Peyer's patch (tissue), 4 donors: ENCODE measurements at places on chromosomes 16 and 17.

GRCh38 chr16:83928341-83929055, 24.5 kb upstream of the OSGIN1 start:
- no peak for DNase-seq

DNA sequence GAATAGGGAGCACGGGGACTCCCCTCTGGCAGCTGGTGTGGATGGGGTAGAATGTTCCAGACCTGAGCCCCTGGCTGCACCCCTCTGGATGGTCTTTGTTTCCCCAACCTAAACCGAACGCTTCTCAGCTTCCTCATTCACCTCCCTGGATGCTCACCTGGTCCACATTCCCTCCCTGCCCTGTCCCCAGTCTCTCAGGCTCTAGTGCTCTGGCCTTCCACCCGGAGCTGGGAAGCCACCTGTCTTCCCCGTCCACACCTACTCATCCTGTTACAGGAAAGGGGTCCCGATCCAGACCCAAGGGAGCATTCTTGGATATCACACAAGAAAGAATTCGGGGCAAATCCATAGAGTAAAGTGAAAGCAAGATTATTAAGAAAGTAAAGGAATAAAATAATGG, 73.5 kb downstream of the CYLD start:
- no peak for DNase-seq

DNA sequence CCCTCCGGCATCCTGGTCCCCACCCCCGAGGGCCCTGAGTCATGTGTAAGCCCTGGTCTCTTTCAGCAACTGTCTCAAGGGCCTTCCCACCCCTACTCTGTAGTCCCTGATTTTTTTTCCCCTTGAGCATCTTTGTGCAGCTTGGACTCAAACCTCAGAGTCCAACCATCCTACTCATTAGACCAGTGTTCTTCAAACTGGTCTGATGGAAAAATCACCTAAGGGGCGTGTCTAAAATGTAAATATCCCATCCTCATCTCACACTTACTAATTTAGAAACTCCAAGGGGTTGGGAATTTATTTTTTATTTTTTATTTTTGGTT, 624 bp downstream of the G6PC3 start:
- DNase-seq = peak; percentile 51

DNA sequence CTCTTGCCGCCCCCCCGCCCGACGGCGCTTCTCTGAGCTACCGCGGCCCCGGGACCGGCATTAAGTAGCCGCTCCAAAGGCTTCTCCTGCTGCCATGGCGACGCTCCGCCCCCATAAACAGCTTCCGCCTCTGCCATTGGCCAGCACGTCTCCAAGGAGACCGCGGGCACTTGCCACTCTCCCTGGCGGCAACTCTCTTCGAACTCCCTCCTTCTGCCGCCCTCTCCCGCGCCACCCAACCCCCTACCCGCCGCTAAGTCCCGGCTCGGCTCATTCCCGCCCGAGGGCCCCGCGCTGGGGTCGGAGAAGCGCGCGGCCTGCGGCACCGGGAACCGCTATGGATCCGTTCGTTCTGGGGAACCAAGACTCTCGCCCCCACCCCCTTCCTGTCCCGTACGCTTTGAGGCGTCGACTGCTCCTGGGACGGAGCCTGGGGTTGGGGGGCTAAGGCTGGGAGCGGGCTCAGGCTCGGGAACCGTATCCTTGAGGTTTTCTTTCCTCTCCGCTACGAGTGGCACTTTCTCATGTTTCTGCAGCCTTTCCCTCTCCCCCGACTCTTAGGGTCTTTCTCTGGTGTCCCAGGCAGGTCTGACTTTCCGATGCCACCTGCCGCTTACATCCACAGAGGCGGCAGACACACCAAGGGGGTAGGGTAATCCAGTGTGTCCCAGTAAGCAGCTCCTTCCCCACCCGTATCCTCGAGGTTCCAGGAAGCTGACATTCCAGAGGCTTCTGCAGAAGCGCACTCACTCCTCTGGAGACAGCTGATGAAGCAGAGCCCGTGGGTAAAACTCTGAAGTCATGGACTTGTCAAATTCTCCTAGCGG, at the start of gene FOXJ1:
TSS of gene FOXJ1 (minus strand) at position 34 of the 827 bp plus-strand sequence. CDS start 850 bp downstream, outside the sequence.
- peak; percentile 96 for DNase-seq

GRCh38 chr16:57123216-57123973, 31.0 kb downstream of the CPNE2 start:
- DNase-seq = no peak

DNA sequence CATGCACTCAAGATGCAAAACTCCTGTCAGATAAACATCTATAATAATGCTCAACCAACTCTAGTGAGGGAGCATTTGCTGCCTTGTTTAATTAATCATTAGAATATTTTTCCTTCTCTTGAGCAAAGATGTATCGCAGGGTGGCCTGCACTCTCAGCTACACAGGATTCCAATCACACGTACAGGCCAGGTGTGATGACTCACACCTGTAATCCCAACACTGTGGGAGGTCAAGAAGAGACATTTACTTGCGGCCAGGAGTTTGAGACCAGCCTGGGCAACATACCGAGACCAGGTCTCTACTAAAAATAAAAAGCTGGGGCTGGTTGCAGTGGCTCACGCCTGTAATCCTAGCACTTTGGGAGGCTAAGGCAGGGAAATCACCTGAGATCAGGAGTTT, 49.1 kb downstream of the ARHGAP17 start:
- DNase-seq = no peak

- DNase-seq = no peak
Observed at GRCh38 chr16:19926449-19927390, 42.1 kb upstream of the GPRC5B start.

- no peak for DNase-seq
Observed at GRCh38 chr16:49269201-49269600, 12.4 kb downstream of the CBLN1 start.

- no peak for DNase-seq
Observed at GRCh38 chr17:45823598-45823997, 21.1 kb upstream of the SPPL2C start.

- DNase-seq = no peak
Observed at GRCh38 chr16:23334457-23334853, 32.4 kb downstream of the SCNN1B start.

DNA sequence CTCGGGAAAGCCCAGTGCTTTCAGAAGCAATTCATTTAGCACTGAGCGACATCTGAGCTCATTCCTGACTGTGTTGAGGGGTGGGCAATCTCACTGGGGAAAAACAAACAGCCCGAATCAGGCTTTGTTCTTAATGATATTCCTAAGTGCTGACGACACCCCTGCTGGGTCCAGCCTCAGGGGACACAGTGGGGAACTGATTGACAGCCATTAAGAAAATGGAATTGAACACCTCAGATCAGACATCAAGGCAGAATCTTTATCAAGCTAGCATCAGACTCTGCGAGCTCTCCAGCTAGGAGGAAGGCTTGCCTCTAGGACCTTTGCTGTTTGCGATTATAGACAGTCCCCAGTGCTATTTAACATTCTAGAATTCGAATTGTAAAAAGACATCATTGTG, 22.5 kb upstream of the LYRM9 start:
- DNase-seq = no peak

GRCh38 chr16:1592446-1592845, 19.4 kb downstream of the IFT140 start:
- no peak for DNase-seq

GRCh38 chr17:9414471-9414870, 161.1 kb downstream of the STX8 start:
- DNase-seq = peak; percentile 52

GRCh38 chr16:23185656-23186055, 3.1 kb downstream of the SCNN1G start:
- no peak for DNase-seq

- peak; percentile 86 for DNase-seq
Observed at GRCh38 chr16:46929378-46930332, 43.8 kb downstream of the DNAJA2 start.

GRCh38 chr17:81911277-81911961, at the start of gene PCYT2:
Gene PCYT2 (minus strand): TSS chr17:81911399. CDS start chr17:81911355, 44 bp downstream.
- peak; percentile 97 for DNase-seq

GRCh38 chr16:72482695-72483094, 310.7 kb upstream of the PMFBP1 start:
- DNase-seq = no peak

DNA sequence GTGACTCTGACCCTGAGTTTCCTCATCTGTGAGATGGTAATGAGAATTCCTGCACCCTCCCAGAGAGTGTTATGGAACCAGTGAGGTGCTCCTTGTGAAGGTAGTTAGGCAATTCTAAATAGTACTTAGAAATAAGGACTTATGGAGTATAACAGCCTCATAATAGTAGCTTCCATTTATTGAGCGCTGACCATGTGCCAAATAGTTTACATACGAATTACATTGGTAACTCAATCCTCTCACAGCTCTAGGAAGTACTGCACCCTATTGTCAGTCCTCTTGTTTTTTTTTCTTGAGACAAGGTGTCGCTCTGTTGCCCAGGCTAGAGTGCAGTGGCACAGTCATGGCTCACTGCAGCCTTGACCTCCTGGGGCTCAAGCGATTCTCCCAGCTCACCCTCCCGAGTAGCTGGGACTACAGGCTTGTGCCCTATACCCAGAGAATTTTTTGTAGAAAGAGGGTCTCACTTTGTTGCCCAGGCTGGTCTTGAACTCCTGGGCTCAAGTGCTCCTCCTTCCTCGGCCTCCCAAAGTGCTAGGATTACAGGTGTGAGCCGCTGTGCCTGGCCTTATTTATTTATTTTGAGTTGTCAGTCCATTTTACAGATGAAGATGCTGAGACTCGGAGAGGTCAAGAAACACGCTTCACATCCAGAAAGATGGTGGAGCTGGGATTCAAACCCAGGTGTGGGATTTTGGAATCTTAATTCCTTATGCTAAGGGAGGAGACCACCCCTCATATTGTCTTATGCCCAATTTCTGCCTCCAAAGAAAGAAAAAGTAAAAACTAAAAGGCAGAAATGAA, 2.9 kb downstream of the TNS4 start:
- DNase-seq = no peak

GRCh38 chr16:23975293-23975692, 139.5 kb downstream of the PRKCB start:
- DNase-seq = no peak

DNA sequence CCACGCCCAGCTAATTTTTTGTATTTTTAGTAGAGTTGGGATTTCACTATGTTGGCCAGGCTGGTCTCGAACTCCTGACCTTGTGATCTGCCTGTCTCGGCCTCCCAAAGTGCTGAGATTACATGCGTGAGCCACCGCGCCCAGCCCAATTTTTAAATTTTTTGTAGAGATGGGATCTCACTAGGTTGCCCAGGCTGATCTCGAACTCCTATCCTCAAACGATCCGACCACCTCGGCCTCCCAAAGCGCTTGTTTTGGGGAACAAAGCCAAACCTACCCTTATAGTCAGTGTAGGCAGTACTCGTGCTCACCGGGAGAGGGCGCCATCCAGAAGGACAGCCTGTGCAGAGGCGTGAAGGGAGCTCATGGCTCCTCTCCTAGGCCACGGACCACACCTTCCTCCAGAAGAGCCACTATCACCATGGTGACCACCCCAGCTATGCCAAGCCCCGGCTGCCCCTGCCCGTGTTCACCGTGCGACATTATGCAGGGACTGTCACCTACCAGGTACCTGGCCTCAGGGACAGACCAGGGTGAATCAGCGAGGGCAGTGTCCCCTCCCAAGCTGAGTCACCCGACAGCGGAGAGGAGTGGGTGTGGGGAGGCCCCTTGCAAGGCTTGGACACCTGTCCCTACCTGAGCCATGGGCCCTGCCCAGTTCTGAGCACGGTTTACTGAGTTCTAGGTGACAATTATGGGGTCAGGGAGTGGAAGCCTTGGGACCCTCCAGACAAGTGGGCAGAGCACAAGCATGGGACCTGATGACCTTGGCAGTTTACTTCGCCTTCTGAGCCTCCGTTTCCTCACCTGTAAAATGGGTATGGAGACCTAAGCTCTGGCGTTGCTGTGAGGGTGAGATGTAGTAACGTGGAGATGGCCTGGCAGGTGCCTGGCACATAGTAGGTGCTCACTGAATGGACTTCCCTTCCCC, 13.7 kb downstream of the MYO15B start:
- peak; percentile 89 for DNase-seq

DNA sequence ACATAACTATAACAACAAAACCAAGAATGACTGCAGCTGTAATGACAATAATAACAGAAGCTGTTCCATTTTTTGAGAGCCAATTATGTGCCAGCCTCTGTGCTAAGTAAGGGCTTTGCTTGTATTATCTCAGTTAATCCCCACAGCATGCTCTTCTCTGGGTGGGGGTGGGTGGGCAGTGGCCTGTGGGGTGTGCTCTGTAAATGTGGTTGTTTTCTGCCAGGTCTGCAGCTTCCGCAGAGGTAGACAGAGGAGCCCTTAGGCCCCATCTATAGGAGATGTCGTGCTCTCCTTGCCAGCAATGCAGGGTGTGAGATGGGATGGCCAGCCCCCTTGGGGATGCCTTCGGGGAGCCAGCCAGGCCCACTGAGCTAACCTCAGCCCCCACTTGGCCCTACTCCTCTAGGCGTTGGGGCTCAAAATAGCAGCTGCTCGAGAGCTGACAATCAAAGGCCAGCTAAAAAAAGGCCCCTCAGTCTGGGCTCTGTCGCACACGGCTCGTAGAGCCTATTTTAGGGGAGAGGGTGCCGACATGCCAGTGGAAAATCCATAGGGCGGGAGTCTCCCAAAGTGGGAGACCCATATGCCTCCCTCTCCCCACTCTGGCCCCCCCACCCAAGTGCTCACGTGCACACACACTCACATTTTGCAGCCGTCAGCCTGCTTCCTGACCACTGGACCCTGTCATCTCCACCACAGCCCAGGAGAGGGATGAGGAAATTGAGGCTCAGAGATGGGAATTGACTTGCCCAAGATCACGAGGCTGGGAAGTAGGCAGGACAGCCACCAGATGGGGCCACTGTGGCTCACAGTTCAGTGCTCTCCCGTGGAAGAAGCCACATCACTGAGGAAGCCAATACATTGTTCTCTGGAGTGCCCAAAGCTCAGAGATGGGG, 15.8 kb downstream of the CDH16 start:
- no peak for DNase-seq

GRCh38 chr16:3655396-3656159, 1.1 kb downstream of the DNASE1 start:
- peak; percentile 64 for DNase-seq

DNA sequence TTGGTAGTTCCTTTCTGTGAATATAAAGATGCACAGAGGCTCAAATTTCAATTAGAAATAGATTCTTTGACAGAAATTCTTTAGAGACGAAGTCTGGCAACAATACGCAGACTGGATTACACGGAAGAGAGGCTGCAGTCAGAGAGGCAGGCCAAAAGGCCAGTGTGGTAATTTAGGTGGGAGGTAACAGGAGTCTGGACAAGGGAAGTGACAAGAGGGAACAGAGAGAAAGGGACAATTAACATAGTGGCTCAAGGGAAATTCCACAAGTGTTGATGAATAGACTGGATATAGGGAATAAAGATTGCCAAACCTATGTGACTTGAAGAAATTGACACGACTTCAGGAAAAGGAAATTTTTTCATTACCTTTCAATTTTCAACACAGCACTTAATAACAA, 54.6 kb downstream of the STX8 start:
- DNase-seq = no peak

DNA sequence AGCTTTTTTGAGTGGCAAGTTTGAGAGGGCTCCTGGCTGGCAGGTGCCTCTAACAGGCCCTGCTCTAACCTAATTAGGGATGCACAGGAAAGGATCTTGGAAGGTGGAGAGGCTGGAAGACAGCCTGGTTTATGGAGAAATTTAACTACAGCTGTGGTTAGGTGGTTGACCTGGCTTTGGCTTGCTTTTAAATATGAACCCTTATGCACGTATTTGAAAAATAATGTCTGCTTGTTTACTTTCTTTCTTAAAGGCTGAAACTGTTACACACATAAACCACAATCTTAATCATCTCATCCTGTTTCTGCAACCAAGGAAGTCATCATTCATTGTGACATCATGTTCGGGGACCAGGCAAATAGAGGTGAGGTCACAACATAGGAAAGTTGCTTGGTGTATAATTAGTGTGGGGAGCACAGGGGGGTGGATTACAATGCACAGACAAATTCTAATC, 23.1 kb upstream of the DHRS13 start:
- DNase-seq = peak; percentile 26

- DNase-seq = no peak
Observed at GRCh38 chr16:67873435-67874370, 851 bp downstream of the EDC4 start.
